NCI-H526 (cell line): ENCODE measurements at places on chromosomes 2 and 18.

DNA sequence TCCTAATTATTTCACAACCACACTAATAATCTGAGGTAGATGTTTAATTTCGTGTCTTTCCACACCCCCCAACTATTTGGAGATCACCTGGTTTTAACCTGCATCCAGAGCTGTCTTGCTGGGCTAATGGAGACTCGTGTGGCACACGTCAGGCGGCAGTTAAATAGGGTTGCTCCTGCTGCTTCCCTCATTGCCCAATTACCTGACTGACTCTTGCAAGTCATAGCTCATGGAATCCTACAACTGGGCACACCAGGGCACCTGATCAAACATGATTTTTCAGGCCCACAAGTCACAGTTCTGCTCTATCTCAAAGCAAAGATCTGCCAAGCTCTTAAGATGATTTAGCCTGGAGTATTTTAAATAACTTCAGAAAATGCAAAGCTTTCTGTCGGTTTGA, 1430.4 kb upstream of the ACVR2A start:
- peak; percentile 37 for DNase-seq

GRCh38 chr2:212549941-212550340, 11.3 kb upstream of the ERBB4 start:
- DNase-seq: no peak

DNA sequence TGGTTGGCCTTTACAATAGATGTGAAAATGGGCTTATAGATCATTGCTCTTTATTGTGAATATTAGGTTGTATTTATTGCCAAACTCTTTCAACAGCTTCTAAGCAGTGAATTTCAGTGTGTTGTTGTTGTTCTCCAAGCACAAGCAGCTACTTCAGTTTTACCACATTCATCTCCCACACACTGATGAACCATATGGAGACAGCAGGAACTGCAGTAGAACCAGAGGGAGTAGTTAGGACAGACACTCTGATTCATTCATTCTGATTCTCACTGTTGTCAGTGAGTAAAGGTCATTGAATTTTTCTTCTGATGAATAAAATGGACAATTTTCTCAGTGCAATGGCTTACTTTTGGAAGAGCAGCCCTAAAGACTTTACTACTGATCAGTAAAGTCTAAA, 40.2 kb downstream of the CCDC74A start:
- no peak for DNase-seq

GRCh38 chr2:187842978-187843847, 289.0 kb upstream of the TFPI start:
- peak; percentile 34 for DNase-seq

GRCh38 chr2:171878481-171878993, 15.5 kb downstream of the SLC25A12 start:
- DNase-seq: peak; percentile 23
